ENCODE measurements at places on chromosomes 4 and X. TPM values are rescaled to one million over a fixed set of nuclear protein-coding genes. Genes with fewer than 3 reads are reported as not detected.

DNA sequence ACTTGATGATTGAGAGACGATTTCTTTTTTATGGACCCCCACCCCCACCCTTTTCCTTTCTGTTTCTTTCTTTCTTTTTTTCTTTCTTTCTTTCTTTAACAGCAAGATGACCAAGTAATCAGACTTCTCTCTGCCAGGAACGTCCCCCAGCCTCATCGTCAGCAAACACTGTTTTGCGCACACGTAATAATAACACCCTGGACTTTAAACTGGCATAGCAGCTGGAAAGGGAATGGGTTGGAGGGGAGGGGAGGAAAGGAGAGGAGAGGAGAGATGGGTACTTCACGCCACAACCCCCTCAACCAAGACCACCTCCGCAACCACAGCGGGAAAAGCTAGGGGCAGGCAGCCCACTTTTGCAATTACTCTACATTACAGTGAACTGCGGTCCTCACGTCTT, 1.1 kb downstream of the GABRA2 start:
- H3K4me1 ChIP-seq: no peaks in the 10 kb centered on the region
- H3K4me3 ChIP-seq: no peak overlapping the region
- no peak overlapping the region for H3K27ac ChIP-seq
- H3K27me3 ChIP-seq: peaks cover 30% of the 10 kb centered on the region
- no peaks in the 10 kb centered on the region for H3K36me3 ChIP-seq
- no peak for DNase-seq

- no peak overlapping the region for H3K27ac ChIP-seq
- no peaks in the 10 kb centered on the region for H3K27me3 ChIP-seq
- H3K4me3 ChIP-seq: no peak overlapping the region
- H3K4me1 ChIP-seq: no peaks in the 10 kb centered on the region
- DNase-seq: no peak
Measured at GRCh38 chr4:78971776-78972175, 32.5 kb upstream of the PAQR3 start.

SPIN2A gene
- total RNA-seq: not detected

DNA sequence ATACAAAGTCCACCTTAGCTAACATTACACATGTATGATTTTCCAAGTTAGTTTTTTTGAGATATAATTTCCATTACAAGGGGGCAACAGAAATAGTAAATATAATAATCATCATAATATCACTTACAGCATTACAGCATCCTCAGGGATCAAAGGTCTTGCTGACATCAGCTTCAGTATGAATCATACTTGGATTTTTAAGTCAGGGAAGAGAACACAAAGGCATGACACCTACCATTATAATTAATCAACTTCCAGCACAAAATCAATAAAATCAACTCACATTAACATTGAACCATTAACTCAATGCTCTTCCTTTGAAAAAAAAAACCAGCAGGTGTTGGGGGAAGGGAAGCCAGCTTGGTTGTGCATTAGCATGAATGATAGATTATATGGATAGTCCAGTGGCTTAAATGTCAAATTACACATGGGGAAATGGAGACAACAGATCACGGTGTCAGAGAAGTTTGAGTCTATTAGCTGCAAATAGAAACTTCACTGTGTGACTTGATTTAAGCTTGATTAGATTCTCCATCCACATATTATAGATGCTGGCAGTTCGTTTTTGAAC, 66.9 kb upstream of the CAPN6 start:
- no peak for DNase-seq
- no peak overlapping the region for H3K4me3 ChIP-seq
- H3K4me1 ChIP-seq: no peaks in the 10 kb centered on the region
- no peak overlapping the region for H3K27ac ChIP-seq
- H3K36me3 ChIP-seq: no peaks in the 10 kb centered on the region

DNA sequence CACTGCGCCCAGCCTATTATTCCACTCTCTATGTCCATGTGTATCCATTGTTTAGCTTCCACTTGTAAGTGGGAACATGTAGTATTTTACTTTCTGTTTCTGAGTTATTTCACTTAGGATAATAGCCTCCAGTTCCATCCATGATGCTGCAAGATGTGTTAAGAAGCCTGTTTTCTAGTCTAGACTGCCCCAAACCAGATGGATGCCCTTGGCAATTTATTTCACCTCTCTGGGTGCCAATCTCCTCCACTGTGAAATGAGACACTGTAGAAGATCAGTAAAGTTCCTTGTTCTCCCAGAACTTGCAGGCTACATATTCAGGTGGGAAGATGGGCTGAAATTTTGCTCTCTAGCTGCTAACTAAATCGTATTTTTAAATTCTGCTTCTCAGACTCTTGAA, 72.8 kb downstream of the TSPAN5 start:
- peaks cover 12% of the 10 kb centered on the region for H3K4me1 ChIP-seq
- no peak for DNase-seq
- H3K4me3 ChIP-seq: no peak overlapping the region
- H3K27me3 ChIP-seq: no peaks in the 10 kb centered on the region
- no peaks in the 10 kb centered on the region for H3K36me3 ChIP-seq

DNA sequence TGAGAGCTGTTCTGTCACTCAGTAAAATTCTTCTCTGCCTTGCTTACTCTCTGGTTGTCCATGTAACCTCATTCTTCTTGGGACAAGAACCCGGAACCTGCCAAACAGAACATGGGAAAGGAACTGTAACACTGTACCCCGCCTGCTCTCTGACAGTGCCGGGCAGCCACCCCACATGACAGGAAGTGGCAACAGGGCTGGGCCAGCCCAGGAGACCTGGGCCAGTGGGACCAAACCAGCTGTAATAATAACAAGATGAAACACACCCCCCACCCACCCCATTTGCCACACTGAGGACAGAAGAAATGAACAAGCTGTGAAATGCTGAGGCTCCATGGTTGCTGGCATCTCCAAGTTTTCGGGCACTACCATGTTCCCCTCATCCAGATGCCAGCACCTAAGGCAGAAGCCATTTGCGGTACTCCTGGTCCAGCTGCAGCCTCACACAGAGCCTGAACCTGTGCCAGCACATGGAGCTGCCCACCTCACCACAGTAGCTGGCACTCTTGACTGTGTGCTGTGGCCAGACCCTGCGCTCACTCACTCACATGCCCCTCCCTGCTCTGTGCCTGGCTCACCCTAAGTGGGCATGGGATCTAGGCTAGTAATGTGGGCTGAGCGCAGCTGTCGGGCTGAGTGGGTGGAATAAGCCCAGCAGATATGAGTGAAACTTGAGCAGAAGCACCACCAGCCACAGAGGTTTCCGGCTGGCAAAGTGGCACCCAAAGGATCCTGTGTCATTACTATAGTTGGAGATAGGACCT, 126.2 kb upstream of the UGT8 start:
- H3K27me3 ChIP-seq: peaks cover 5% of the 10 kb centered on the region
- no peaks in the 10 kb centered on the region for H3K4me1 ChIP-seq
- no peak for DNase-seq
- no peak overlapping the region for H3K4me3 ChIP-seq
